NAMALWA (cell line): ENCODE measurements at places on chromosomes 13 and 19.

GRCh38 chr13:76012091-76012721 lies 376.1 kb downstream of the LMO7 start:
- DNase-seq, result no peak

DNA sequence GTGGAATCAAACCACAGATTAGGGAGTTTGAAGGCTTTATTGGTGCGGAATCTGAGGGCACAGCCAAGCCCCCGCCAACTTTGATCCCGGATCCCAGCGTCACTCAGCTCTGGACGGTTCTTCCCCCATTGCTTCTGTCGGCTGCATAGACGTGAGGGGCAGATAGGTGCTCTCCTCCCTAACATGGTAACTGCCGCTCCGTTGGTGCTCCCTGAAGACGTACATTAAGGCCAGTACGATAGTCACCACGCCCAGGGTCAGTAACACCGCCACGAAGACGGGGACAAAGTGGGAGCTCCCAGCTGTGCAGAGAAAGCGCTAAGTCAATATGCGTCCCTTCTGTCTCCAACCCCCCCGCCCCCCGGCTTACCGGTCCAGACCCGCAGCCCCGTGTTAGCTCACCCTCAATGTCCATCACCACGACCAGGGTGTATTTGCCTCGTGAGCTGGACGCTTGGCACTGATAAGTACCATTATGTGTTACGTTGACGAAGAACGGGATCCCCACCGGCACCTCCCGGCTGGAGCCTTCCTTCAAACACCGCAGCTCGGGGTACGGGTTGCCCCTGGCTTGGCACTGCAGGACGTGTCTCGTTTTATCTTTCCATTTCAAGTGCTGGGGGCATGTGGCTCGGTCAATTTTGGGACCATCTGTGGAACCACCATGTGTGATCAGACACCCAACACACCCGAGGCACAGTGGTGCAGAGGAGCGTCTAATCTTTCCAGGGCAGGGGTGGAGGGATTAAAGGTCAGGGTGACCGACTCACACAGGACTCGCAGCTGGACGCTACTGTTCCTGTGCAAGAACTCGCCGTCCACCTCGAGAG lies 644 bp upstream of the RAVER1 start:
- DNase-seq, result no peak

DNA sequence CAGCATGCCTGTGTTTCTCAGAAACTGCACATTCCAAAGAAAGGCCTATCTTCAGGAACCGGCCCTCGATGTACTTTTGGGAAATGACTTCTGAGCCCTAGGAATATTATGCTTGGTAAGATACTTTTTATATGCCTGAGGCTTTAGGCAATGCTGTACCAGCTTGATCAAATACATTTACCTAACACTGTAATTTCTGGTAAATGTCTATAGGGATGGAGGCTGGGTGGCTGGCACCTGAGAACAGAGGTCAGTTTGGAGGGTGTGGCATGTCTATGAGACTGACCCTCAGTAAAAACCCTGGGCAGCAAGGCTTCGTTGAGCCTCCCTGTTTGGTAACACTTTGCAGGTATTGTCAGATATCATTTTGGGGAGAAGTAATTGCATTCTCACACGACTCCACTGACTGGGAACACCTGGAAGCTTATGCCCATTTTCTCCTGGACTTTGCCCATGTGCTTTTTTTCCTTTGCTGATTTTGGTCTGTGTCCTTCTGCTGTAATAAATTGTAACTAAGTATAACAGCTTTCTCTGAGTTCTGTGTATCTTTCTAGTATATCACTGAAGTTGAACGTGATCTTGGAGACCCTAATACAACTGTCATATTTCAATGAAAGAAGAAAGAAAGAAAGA lies 1339.1 kb downstream of the OLFM4 start:
- DNase-seq, result no peak

DNA sequence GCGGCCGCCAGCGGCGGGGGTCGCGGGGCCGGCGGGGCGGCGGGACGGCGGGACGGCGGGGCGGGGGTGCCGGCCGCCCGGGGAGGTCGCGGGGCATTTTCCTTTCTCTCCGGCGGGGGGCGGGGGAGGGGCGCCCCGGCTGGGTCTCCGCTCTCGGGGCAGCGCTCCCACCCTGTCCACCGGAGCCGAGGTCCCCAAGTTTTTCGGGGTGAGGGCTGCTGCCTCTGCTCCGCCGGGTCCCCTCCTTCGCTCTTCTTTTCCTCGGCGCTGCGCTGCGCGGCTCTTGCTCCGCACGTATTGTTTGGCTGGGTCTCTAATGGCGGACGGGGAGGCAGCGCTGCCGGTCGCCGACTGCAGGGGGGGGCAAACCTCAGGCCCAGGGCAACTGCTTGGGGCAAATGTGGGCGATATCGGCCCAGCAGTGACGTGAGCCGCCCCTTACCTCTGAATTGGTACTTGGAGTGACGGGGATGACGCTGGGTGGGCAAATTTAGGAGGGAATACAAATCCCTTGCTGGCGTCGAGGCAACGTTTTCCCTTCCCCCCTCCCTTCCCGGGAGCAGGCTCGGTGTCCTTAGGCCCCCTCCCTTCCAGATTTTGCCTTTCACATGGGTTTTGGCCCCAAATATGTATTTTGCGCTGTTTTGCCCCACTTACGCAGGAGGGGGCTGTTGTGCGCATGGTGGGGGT lies 759 bp downstream of the ZMYM2 start:
- peak; percentile 81 for DNase-seq

DNA sequence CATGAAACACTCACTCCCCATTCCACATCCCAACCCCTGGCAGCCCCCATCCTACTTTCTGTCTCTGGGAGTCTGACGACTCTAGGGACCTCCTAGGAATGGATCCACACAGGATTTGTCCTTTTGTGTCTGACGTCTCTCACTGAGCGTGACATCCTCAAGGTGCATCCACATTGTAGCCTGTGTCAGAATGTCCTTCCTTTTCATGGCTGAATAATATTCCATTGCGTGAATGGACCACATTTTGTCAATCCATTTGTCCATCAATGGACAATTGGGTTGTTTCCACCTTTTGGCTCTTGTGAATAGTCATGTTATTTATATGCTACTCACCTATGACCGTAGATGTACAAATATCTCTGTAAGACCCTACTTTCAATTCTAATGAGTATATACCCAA lies 16.8 kb upstream of the NMRK2 start:
- no peak for DNase-seq

- DNase-seq, result no peak
Measured at GRCh38 chr19:21765151-21765550, 2.2 kb downstream of the ZNF100 start.

GRCh38 chr13:100657881-100658315 lies 16.7 kb downstream of the TMTC4 start:
- DNase-seq, result no peak
